ENCODE measurements at places on chromosomes 6 and 20. TPM values are rescaled to one million over a fixed set of nuclear protein-coding genes. Genes with fewer than 3 reads are reported as not detected.

The BPIFA1 gene
- not detected for total RNA-seq

The RCAN2 gene
- 7.6 TPM for total RNA-seq

The CST1 gene
- total RNA-seq = not detected

The FAM184A gene
- not detected for total RNA-seq

The MMP24 gene
- 7.1 TPM for total RNA-seq

The GTSF1L gene
- not detected for total RNA-seq

The RPL10A gene
- 915 TPM for total RNA-seq

The BPIFB2 gene
- not detected for total RNA-seq

The SLC22A3 gene
- not detected for total RNA-seq

The SRMS gene
- total RNA-seq = not detected

The GCNT2 gene
- total RNA-seq = not detected

The IL17F gene
- total RNA-seq = not detected

The FRMD1 gene
- not detected for total RNA-seq

The PNLDC1 gene
- not detected for total RNA-seq

The DEFB124 gene
- total RNA-seq = not detected

The WFDC10B gene
- not detected for total RNA-seq

The LINC00237 gene
- total RNA-seq = not detected

The PLAGL2 gene
- total RNA-seq = 2.1 TPM

The SPINT4 gene
- not detected for total RNA-seq

The CNKSR3 gene
- total RNA-seq = 2.4 TPM

The ZNF391 gene
- 4.7 TPM for total RNA-seq

The GGTLC1 gene
- not detected for total RNA-seq

The OR2J3 gene
- total RNA-seq = not detected

The PREP gene
- total RNA-seq = 15.7 TPM

The SLPI gene
- total RNA-seq = 1.7 TPM

Measured in GM23248 (cell line).